ENCODE measurements at places on chromosomes 12 and 14.

- DNase-seq = no peak
These were observed 210.4 kb upstream of the SYT10 start for GRCh38 chr12:33649992-33650391.

GRCh38 chr12:47303207-47303606 lies 223.4 kb upstream of the AMIGO2 start:
- DNase-seq = no peak

DNA sequence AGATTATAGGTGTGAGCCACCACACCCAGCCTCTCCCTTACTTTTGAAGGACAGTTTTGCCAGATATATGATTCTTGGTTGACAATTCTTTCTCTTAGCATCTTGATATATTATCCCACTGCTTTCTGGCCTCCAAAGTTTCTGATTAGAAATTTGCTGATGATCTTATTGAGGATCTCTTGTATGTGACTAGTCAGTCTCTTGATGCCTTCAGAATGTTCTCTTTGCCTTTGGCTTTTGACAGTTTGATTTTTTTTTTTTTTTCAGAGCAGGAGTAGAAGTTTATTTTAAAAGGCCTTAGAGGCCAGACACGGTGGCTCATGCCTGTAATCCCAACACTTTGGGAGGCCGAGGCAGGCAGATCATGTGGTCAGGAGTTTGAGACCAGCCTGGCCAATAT lies 32.6 kb downstream of the IFT81 start:
- no peak for DNase-seq

- DNase-seq = no peak
These were observed 1.3 kb upstream of the KCNH5 start for GRCh38 chr14:63046339-63047268.

GRCh38 chr12:123634142-123634561 lies 523 bp downstream of the GTF2H3 start:
- DNase-seq = no peak

DNA sequence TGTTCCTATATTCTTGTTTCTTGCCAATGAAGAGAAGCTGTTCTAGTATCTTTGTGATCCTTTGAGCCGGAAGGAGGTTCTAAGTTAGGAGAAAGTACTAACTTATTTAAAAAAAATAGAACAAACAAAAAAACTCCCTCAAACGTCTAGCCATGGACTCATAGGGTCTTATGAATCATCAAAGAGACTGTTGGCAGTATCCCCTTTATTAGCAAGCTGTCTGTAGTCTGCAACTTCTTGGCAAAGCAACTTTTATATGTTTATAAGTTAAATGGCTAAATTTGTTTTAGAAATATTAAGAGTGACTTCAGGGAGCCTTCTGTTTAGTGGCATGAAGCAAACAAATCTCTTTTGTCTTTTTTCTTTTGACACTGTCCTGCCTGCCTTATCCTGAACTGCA lies 291.9 kb downstream of the FUT8 start:
- no peak for DNase-seq

GRCh38 chr12:48177982-48178381 lies 5.5 kb upstream of the CCDC184 start:
- DNase-seq = no peak

DNA sequence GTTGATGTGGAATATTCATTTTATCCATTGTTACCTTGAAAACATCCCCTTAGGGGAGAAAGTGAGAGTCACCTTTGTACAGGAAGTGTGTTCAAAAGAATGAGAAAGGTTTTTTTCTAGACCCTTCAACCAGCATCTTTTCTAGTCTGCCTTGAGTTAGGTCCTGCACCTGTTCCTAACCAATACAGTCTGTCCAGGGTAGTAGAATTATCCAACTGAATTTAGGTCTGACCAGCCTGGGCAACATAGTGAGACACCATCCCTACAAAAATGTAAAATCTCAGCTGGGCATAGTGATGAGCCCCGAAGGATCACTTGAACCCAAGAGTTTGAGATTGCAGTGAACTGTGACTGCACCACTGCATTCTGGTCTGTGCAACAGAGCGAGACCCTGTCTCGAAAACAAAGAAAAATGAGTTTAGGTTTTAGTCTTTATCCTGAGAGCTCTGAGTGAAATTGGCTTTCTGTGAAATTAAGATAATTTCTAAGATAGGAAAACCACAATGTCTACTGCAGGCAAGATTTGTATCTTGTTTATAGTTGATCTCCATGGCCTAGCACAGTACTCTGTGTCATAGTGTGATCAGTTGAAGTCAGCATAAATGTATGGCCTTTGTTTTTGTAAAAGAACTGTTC lies 25.2 kb downstream of the ARHGAP5 start:
- DNase-seq = no peak

- DNase-seq = no peak
These were observed 4.5 kb upstream of the DCAF11 start for GRCh38 chr14:24110060-24110459.

DNA sequence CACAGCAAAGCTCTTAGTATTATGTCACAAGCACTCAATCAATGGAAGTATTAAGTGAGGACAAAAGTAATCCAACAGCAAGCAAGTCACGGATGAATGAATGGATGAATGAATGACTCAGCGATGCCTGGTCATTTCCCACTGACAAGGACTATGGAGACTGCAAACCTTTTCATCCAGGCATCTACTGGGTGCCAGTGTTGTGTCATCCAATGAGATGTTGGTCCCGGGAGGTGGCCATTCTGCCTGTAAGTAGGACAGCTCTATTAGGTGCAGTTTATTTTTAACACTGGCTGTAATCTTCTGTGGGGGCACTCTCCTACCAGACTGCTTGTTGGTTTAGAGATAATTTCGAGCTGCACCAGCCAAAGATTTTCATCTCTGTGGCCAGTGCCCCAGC lies 39.4 kb downstream of the STAB2 start:
- DNase-seq = no peak

DNA sequence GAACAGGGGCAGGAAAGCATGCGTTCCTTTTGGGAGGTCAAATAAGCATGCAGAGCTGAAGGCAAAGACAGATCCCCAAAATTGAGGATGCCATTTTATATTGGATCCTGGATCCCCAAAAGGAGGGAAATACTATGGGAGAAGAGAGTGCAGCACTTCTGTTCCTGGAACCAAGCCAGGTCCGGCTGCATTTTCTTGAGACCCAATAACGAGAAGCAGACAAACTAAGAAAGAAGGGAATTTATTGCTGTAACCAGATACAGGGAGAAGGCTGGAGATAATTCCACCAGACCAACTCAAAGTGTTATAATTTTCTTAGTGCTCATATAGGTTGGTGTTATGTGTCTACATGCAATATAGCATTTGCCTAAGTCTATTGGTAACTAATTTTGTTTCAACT lies 60.8 kb downstream of the PDE6H start:
- no peak for DNase-seq

DNA sequence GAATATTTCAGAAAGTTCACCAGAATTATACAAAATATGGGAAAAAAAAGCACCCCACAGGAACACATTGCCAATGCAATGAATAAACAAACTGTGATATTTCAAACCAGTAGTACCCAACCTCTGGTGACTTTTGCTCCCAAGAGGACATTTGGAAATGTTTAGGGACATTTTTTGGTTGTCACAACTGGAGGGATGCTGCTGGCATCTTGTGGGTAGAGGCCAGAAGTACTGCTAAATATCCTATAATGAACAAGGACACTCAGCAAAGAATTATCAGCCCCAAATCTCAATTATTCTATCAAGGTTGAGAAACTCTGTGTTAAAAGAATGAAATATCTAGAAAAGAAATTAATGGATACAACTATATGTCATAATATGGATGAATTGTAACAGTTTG lies 1334.4 kb upstream of the FLRT2 start:
- DNase-seq = no peak

DNA sequence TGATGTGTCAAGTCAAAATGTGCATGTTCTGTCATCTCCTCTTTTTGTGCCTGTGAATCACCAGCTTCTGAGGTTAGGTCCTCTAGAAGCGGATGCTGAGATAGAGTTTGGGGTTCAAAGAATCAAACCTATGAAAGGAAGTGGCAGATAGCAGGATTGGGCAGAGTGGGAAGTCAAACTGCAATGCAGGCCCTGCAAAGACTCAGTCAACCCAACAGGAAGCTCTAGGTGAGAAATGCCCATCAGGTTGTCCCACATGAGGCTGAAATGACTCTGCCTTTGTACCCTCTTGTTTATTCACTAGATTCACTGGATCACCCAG lies 4.5 kb upstream of the MIA2 start:
- peak; percentile 9 for DNase-seq

- DNase-seq = no peak
These were observed 185.5 kb upstream of the ATP2B1 start for GRCh38 chr12:89893972-89894706.

DNA sequence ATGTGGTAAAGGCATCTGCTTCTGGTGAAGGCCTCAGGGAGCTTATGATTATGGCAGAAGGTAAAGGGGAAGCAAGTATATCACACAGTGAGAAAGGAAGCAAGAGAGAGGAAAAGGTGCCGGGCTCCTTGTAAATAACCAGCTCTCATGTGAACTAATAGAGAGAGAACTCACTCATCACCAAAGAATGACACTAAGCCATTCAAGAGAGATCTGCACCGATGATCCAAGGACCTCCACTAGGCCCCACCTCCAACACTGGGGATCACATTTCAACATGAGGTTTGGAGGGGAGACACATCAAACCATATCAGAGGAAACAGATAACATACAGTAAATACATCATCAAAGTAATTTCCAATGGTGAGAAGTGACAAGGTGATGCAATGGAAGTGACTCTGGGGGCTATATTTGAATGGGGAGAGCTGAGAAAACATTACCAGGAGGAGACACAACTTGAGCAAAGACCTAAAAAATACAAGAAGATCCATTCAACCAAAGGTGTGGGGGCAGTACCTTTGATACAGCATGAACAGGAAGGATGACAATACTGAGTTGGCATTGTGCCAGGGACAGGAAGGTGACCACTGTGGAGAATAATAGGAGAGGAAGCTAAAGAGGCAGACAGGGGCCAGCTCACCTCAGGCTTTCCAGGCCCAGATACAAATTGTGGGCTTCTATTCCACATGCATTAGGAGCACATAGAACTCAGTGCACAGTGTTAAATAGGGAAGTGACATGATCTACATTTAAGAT lies 134.4 kb upstream of the GRIP1 start:
- DNase-seq = no peak

GRCh38 chr12:112370868-112371510 lies 11.2 kb downstream of the HECTD4 start:
- no peak for DNase-seq

GRCh38 chr14:25303934-25304333 lies 254.0 kb upstream of the STXBP6 start:
- no peak for DNase-seq

DNA sequence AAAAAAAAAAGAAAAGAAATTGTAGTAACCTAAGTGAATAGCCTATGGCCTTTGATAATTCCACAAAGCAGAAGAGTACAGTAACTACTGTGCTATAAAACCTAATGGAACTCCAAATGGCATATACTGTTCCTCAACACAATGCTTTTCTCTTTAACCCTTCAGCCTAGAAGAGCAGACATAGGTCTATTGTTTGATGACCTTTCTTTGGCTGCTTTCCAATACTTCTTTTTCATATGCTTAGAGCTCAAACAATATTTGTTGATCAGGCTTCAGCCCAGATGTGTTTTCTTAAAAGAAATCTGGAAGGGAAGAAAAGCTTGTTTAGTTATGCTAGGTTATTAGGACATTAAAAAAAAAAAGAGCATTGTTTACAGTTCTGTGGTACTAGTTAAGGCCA lies 116.4 kb downstream of the NTN4 start:
- no peak for DNase-seq

- DNase-seq = no peak
These were observed 1.8 kb downstream of the PITPNM2 start for GRCh38 chr12:123149088-123149487.

DNA sequence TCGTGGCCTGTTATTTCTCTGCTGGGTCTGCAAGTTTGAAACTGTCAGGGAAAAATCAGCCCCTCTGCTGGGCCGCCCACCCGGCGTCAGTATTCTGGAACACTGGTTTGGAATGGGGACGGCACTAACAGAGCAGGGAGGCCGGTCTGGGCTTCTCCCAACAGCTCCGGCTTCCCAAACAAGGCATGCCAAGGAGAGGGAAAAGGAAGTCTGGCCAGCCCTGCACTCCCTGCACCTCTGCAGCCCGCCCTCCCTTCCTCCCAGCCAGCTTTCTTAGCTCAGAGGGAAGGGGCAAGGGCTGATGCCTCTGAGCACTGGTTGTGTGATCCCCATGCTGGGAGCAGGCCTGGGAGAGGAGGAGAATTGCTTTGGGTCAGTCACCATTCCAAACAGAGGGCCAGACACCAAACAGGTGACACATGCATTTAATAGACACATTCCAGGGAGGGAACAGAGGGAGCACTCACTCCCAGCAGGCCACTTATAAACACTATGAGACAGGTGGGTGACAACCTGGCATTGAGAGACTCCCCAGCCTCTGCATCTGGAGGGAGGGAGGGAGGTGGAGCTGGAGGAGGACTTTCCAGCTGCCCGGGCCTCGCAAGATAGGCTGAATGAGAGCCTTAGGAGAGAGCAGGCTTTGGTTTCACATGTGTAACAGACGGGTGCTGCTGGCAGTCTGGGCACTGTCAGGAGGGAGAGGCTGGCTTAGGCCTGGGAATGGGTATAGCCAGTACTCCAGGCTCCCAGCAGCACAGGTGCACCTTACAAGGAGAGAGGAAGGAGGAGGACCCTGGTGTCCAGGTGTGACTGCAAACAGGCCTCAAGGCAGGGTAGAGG lies 10.3 kb downstream of the KRT75 start:
- no peak for DNase-seq

DNA sequence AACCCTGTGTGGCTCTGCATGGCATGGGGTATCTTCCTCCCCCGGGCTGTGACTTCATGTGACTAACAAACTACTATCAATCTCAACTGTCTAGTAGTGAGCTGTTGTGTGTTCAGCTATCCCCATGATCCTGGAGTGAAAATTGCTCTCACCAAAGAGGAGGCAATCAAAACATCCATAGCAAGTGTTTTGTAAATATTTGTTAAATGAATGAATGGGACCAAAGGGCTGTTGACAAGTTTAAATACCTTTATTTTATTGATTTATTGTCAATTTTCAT lies 138.1 kb upstream of the CPM start:
- DNase-seq = no peak

- DNase-seq = no peak
These were observed 47.7 kb downstream of the SLC16A7 start for GRCh38 chr12:59643550-59643949.

GRCh38 chr14:59362513-59362912 lies 102.7 kb downstream of the GPR135 start:
- no peak for DNase-seq

DNA sequence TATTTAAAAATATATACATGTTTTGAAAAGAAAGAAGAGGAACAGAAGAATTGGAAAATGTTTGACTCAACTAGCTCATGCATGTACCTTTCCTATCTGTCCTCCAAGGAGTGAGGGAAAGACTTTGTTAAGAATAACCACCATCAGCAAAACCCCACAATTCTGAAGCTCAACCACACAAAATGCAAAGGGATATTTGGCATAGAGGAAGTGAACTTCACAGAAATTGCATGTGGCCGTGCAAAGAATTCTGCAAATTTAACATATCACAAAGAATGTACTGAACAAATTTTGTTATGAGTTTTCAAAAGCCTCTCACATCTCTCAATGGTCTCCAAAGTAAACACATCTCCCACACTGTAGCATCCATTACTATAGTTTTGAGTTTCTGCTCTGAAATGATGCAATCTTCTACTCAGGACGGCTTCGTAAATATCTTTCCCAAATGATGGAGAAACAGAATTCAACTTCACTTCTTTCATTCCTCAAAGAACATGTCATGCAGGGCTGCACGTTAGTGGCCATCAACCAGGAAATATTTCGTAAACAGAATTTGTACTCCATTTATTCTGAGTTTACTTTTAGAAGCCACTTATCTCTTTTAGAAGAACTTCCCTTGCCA lies 17.6 kb downstream of the DUSP6 start:
- no peak for DNase-seq

GRCh38 chr12:102642199-102642598 lies 161.8 kb upstream of the IGF1 start:
- no peak for DNase-seq
